ENCODE measurements at places on chromosomes 3 and 15.

GRCh38 chr3:100210772-100211135, 50.0 kb upstream of the TBC1D23 start:
- DNase-seq: peak; percentile 70

GRCh38 chr15:101320501-101321052, 25.5 kb upstream of the SNRPA1 start:
- DNase-seq: peak; percentile 49

DNA sequence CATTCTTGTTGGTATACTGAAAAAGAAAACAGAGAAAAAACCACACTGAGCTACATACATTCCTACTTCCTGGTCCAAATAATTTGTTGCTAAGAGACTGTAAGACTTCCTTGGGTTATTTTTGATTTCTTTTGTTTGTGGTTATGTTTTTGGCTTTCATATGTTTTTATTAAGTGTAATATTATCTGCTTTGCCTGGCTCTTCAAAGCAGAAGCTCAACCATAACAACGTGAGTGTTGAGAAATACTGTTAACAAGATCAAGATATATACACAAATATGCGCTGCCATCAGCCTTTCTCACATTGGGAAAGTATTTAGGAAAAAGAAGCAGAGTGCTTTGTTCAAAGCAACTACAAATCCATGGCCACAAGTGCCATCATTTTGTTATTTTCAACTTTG, 556.2 kb upstream of the CBLB start:
- DNase-seq: peak; percentile 79

DNA sequence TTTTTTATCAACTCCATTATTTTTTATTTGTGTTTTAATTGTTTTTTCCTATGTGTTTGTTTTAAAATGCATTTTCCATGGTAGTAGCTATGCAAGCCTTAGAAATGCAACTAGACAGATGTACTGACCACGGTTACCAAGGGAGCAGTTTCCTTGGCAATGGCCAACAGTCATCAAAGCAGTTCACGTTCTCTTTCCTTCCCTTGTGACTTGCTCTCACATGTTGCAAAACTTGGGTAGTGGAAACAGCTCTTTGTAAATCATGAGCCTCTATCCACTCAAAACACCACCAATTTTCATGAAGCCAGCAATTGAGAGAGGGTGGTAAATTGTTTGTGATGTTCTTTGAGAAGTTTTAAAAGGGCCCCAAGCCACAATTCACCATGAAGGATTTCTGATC, 499.4 kb upstream of the MDFIC2 start:
- DNase-seq: peak; percentile 42

DNA sequence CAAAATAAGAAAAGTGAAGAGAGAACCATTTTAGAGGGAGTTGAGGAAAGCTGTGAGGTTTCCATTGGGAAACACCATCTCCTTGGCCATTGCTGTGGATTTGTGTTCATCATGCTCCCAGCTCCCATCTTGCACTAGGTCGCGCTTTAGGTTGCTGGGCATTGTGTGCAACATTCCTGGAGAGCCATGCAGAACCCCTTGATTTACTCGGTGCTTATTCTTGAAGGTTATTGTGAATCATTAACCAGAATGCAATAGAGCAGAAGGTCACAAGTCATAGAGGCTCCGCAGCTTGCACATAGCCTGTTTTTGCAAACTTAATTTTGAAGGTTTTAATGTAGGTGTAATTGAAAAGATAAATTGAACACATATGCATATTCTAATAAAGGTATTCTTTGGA, 239.2 kb upstream of the IL12A start:
- no peak for DNase-seq

- no peak for DNase-seq
Observed at GRCh38 chr3:60076331-60076730, 1026.5 kb upstream of the CFAP20DC start.

- no peak for DNase-seq
Observed at GRCh38 chr3:100697723-100698285, 11.5 kb upstream of the TFG start.

DNA sequence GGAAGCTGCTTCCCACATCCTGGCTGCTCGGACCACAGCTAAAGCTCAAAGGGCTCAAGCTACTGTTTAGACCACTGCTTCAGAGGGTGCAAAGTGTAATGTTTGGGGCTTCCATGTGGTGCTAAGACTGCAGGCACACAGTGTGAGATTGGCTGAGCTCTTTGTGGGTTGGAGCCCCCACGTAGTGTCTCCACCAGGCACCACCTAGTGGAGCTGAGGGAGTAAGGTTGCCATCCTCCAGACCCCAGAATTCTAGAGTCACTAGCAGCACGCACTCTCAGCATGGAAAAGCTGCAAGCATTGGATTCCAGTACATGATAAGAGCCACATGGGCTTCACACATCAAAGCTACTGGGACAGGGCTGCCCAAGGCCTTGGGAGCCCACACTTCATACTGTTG, 9.3 kb downstream of the MKRN3 start:
- no peak for DNase-seq

GRCh38 chr3:30675006-30675405, 68.6 kb downstream of the TGFBR2 start:
- no peak for DNase-seq

DNA sequence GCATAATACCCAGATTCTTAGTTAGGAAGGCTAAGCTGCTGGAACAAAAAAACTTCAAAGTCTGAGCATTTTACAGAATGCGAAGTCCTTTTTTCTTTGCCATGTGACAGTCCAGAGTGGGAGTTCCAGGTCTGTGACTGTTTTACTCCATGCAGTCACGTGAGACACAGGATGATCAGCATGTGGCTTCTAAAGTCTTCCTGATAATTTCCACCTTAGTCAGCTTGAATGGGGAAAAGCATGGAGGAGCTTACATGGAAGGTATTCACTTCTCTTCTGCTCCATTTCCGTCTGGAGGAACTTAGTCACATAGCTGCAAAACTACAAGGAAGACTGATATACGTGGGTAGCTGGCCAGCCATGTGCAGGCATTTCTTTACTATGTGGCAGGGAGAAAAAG, 1.7 kb downstream of the SNTN start:
- no peak for DNase-seq

DNA sequence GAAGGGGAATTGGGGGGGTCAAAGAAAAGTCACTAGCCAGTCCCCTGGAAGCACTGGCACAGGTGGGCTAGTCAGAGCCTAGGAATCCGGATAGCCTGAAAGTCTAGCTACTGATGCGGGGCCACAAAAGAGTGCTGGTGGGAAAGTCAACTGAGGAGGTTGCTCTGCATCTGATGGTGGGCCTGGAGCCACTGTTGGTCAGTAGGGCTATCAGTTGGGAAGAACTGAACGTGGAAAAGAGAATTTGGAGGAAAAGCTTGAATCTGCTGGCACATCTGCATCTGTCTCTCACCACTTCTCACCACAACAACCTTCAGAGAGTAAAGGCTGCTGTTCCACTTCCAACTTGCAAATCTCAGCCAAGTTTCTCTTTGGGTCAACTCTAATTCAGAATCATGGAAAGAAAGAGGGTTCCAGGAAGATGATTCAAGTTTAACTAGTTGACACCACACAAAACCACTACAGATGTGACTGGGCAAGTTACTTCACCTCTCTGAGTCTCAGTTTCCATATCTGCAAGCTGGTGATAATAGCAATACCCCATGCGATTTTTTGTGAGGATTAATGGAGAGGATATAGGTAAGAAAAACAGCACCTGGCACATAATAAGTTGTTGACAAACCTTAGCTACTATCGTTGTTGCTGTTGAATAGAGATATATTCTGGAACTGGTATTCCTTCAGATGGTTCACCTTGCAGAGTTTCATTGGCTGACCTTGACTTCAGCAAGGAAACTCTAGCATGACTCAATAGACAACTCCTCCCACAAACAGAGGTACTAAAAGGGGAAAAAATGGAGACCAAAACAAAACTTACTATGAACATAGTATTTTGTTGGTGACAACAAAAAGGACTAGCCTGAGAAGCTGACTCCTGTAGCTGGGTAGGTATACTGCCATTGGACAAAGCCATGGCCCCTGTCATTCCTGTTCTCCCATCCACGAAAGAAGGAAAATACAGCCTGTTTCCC, 280.2 kb upstream of the STT3B start:
- DNase-seq: no peak

- no peak for DNase-seq
Observed at GRCh38 chr3:127772827-127773751, 49.2 kb downstream of the MGLL start.

GRCh38 chr3:122410639-122411038, 5.2 kb downstream of the WDR5B start:
- DNase-seq: no peak

GRCh38 chr3:106013971-106014370, 145.2 kb upstream of the CBLB start:
- peak; percentile 57 for DNase-seq

- DNase-seq: peak; percentile 58
Observed at GRCh38 chr3:155960060-155960459, 89.6 kb downstream of the GMPS start.

DNA sequence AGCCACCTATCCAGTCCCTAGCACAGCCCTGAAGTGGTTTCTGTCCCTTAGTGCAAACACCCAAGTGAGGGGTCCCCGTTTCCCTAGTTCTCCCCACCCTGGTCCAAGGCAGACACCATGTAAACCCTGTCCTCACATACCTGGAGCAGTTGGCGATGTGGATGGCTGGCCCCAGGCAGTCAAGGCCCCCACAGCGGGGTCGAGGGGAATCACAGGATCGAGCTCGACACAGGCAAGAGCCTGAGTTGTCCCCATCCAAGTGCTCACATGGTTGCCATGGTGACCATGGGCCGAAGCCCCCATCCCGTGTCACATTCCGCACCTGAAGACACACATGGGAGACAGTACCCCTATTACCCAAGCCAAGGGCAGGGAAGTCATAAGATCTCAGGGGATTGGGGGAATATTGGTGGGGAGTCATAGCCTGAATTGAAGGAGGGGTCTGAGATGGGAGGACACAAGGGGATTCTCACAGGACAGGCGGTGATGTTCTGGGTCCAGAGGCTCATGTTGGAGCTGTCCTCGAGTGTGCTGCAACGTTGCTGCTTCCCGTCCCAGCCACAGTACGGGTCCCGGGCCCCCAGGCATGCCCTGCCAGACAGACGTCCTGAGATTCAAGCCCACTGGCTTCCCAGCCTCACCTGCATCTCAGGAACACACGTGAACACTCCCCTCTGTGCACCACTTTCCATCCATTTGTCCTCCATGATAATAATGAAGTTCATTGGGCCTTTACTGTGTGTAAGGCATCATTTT, 112.1 kb downstream of the SEMA5B start:
- DNase-seq: no peak

GRCh38 chr3:57757642-57758297, 1.7 kb downstream of the SLMAP start:
- DNase-seq: no peak

- DNase-seq: no peak
Observed at GRCh38 chr3:45224824-45225464, 1.1 kb downstream of the TMEM158 start.

All from fibroblast of skin of left quadriceps (primary cell).